ENCODE measurements at places on chromosomes 11 and 22.
A peak's percentile ranks its signal among the peaks of the same experiment; 100 is the strongest.

GRCh38 chr11:115885535-115886421 lies 381.6 kb upstream of the CADM1 start:
- DNase-seq: no peak

DNA sequence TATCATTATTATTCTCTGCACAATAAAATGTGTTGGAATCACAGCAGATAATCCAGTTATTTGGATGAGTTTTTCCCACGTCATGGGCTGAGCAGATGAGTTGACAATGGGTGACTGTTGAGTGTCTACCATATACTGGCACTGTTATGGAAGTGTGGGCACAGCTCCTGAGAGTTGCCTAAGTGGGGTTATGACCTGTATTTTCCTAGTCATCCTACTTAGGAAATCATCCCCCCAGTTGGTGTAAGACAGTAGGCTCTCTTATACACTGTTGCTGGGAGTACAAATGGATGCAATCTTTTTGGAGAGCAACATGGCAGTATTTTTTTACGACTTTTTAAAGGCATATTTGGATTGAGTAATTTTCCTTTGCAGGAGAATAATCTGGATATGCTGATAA lies 66.4 kb downstream of the TRAF6 start:
- DNase-seq: no peak

GRCh38 chr22:39315389-39315788 lies 4.0 kb downstream of the RPL3 start:
- DNase-seq: no peak

GRCh38 chr11:57179681-57180080 lies 2.1 kb upstream of the LRRC55 start:
- no peak for DNase-seq

- no peak for DNase-seq
Measured at GRCh38 chr11:32062540-32062939, 28.3 kb upstream of the RCN1 start.

GRCh38 chr11:107293677-107294344 lies 163.8 kb downstream of the CWF19L2 start:
- DNase-seq: no peak

GRCh38 chr11:75594211-75594610 lies 32.2 kb downstream of the SERPINH1 start:
- DNase-seq: no peak

DNA sequence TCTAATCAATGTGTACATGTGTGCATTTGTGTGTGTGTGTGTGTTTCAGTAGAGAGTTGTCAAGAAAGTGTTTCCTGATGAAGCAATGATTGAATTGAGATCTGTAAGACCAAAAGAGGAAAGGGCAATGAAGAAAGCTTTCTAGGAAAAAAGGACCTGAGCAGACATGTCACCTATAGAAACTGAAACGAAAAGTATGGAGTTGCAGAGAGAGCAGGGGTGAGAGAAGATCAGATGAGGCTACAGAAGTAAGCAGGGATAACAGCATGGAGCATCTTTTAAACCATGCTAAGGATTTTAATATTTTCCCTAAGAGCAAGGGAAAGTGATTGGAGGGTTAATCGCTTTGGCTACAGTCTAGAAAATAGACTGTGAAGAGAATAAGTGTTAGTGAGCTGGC lies 1459.4 kb upstream of the TENM4 start:
- no peak for DNase-seq

DNA sequence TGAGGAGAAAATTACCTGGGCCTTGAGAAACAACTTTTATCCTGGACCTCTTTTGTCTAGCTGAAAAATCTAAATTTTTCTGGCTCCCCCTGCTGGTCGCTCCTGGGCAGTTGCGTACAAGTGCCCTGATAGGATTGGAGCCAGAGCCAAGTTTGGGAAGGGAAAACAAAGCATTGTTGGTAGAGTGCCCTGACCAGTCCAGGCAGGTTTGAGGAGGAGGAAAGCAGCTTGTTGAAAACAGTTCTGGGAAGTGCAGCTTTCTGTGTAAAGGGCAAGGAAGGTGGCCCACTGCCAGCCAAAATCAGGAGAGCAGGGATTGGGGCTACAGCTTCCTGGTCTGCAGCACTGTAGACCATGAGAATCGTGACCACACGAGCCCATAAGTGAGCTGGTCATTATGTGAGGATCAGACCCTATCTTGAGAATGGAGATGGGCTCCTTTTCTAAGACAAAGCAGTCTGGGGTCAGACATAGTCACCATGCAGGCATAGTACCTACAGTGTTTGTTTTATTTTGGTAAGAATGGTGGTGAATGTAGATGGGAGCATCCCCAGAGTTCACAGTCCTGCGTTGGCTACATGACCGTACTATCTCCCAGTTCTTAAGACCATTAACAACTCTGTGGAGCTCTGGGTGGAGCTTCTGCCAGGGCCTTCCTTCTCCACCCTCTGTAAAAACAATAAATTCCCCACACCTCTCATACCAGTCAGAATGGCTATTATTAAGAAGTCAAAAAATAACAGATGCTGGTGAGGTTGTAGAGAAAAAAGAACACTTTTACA lies 21.3 kb upstream of the PIK3IP1 start:
- peak; percentile 93 for DNase-seq

DNA sequence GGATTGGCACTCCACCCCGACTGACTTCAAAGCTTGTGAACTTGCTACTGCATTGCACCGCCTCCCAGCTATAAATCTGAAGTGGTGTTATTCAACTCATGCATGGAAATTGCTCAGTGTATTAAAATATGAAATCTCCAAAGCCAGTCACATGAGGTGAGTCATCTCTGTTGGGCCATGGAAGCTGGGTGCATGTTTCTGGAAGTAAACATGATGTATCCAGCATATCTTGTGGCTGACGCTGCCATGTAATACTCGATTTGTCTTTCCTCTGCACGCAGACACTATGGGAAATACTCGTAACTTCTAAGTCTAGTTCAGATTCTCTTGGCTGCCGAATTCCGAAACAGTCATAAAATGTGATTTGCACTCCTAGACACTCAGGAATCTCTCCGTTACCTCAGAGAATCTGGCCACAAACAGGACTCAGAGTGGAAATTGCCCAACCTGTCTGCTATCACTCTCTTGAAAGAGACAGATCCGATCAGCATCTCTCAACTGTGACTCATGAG lies 154.9 kb upstream of the MPPED2 start:
- DNase-seq: no peak

- DNase-seq: no peak
Measured at GRCh38 chr22:17229991-17230630, 10.9 kb upstream of the ADA2 start.

- DNase-seq: peak; percentile 92
Measured at GRCh38 chr11:123083623-123084029, 21.7 kb upstream of the HSPA8 start.

DNA sequence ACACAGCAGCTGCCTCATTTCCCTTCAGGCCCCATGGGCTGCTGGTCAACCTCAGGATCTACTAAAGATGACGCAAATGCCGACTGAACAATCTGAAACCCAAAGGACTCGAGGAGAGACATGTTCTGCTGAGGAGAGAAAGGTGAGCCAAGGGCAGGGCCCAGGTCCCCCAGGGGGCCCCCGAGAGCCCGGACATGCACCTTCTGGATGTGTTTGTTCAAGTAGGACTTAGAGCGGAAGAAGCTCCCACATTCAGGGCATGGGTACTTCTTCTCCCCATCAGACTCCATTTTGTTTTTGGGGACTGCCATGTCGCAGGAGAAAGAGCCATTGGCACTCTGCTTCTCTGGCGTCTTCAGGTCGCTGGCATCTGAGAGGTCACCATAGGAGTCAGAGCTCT lies 19.3 kb downstream of the PATZ1 start:
- no peak for DNase-seq

DNA sequence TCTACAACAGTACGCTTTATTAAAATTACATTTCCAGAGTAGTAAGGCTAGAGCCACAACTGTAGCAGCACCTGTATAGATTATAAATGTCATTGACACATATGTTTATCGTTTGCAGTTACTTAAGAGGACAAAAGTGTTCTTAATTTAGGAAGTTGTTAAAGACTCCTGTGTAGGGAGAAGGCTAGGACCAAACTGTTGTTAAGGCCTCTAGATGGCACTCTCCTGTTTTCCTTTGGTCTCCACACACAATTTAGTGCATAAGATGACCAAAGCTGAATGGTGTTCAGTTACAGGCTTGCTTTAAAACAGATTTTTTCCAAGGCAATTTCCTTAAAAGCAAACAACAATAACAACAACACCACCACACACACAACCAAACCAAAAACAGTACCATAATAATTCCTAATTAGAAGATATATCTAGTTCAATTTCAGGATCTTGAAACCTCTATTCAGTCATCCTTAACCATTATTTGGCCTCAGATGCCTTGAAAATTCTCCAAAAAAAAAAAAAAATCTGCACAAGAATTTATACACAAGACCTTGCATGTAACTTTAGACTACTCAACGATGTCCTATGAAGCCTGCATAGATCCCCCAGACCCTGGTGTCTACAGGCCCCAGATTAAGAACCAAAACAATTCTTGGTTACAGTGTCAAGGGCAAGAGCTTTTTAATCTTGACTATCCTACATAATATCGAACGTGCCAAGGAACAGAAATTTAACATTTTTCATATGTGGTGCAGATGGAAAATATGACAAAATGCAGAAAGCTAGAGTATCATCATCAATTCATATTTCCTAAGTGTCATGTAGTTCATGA lies 42.6 kb upstream of the APOA1 start:
- DNase-seq: peak; percentile 37

DNA sequence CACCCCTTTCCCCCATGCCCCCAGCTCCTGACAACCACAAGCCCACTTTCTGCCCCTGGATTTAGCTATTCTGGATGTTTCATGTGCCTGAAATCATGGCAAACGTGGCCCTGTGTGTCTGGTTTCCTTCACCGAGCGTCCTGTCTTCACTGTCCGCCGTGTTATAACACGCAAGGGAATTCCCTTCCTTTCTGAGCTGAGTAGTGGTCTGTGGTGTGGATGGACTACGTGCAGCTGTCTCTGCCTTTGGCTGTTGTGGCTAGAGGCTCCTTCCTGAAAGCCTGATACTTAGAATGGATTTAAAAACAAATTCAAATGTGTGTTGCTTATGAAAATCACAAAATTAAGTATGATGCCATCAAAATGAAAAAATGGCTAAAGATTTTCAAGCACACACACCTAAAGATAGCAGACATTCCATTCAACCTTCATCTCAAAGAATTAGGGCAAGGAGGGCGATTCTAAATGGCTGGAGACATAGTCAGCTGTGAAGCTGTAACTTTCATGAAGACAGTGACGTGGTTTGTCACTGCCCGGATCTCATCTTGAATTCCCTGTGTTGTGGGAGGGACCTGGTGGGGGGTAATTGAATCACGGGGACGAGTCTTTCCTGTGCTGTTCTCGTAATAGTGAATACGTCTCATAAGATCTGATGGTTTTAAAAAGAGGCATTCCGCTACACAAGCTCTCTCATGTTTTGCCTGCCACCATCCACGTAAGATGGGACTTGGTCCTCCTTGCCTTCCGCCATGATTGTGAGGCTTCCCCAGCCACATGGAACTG lies 30.5 kb downstream of the KCNQ1 start:
- no peak for DNase-seq

DNA sequence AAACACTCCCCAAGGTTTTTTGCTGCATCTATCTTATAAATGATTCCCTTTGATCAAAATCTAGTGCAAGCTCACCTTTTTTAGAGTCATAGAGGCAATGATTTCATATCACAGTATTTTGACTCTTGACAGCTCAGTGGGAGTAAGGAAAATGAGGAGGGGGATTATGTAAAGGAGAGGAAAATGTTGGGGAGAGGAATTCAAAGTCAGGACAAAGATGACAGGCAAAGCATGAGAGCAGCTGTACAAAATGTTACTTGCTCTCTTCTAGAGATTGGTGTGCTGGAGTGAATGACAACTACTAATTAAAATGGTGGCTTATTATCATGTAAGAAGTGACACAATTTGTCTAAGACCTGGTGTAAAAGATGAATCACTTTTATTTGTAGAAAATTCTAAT lies 644.6 kb upstream of the CHORDC1 start:
- DNase-seq: no peak

Measured in NCI-H2029 (cell line).